ENCODE measurements at places on chromosomes 6 and 20. TPM values are rescaled to one million over a fixed set of nuclear protein-coding genes. Genes with fewer than 3 reads are reported as not detected.

DNA sequence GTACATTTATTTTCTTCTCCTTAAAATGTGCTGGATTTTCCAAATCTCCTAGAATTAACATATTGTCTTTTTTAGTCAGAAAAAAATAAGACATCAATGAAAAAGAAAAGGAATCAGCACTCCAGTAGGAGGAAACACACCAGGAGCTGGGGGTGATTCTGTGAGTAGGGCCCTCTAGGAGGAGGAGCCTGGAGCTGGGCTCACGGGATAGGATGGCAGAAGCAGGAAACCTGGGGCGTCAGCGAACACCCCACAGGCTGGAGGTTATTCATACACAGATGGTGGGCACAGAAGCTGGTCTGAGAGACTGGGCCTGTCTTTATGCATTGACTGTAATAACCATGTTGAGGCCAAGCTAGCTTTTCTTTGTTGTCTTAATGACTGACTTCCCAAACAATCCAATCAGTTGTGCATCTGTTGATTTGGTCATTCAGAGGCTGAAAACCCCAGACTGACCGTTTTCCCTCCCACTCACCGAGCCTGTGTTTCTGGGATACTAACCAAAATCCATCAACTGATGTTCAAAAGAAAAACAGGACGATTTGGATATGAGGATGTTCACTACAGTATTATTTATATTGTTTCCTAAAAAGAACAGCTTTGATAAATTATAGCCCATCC is 53.1 kb downstream of the CPNE5 start:
- H3K4me3 ChIP-seq: no peak overlapping the region
- H3K27ac ChIP-seq: no peak overlapping the region
- no peaks in the 10 kb centered on the region for H3K36me3 ChIP-seq
- DNase-seq: peak; percentile 8

The GABBR1 gene
- 66.3 TPM for total RNA-seq

- H3K36me3 ChIP-seq: no peaks in the 10 kb centered on the region
- no peaks in the 10 kb centered on the region for H3K27me3 ChIP-seq
- peak; percentile 62 for DNase-seq
- peaks cover 23% of the 10 kb centered on the region for H3K4me1 ChIP-seq
Measured at GRCh38 chr6:108648191-108648590, 87.5 kb downstream of the FOXO3 start.

GRCh38 chr20:35129647-35130069 is 17.5 kb downstream of the EDEM2 start:
- DNase-seq: peak; percentile 31
- H3K4me1 ChIP-seq: peaks cover 8% of the 10 kb centered on the region
- no peaks in the 10 kb centered on the region for H3K27me3 ChIP-seq
- H3K4me3 ChIP-seq: no peak overlapping the region
- H3K27ac ChIP-seq: no peak overlapping the region
- H3K36me3 ChIP-seq: peaks cover 23% of the 10 kb centered on the region

- H3K4me1 ChIP-seq: no peaks in the 10 kb centered on the region
- peaks cover 2% of the 10 kb centered on the region for H3K27me3 ChIP-seq
- DNase-seq: no peak
Measured at GRCh38 chr6:132669690-132670291, 10.8 kb upstream of the TAAR1 start.

Measured in astrocyte (in vitro differentiated cells and primary cell).